MM.1S (cell line): ENCODE measurements at places on chromosomes 1 and 21.

GRCh38 chr1:98133131-98133530 is 212.3 kb upstream of the DPYD start:
- H3K4me3 ChIP-seq, result no peak overlapping the region
- H3K27ac ChIP-seq, result no peak overlapping the region
- H3K27me3 ChIP-seq, result no peaks in the 10 kb centered on the region
- H3K4me1 ChIP-seq, result no peaks in the 10 kb centered on the region
- H3K36me3 ChIP-seq, result no peaks in the 10 kb centered on the region

DNA sequence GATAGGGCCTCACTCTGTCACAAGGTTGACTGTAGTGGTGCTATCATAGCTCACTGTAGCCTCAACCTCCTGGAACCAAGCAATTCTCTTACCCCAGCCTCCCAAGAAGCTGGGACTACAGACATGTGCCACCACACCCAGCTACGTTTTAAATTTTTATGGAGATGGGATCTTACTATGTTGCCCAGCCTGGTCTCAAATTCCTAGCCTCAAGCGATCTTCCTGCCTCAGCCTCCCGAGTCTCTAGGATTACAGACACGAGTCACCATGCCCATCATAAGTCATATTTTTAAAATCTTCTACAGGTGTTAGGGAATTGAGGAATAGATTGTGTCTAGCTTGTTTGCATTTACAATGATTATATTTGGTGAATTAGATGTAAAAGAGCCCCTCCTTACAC is 127.0 kb downstream of the CCDC185 start:
- no peaks in the 10 kb centered on the region for H3K36me3 ChIP-seq
- H3K4me3 ChIP-seq, result no peak overlapping the region
- no peak overlapping the region for H3K27ac ChIP-seq
- DNase-seq, result no peak

DNA sequence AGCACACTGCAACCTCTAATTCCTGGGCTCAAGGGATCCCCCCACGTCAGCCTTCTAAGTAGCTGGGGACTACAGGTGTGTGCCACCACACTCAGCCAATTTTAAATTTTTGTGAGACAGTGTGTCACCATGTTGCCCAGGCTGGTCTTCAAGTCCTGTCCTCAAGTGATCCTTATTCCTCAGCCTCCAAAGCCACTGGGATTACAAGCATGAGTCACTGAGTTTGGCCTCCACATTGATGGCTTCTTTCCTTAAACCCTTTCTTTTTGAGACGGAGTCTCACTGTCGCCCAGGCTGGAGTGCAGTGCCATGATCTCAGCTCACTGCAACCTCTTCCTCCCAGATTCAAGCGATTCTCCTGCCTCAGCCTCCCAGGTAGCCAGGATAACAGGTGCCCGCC is 7.6 kb downstream of the KPNA6 start:
- H3K27me3 ChIP-seq, result no peaks in the 10 kb centered on the region
- H3K4me3 ChIP-seq, result no peak overlapping the region
- H3K27ac ChIP-seq, result no peak overlapping the region
- DNase-seq, result no peak

- H3K4me1 ChIP-seq, result no peaks in the 10 kb centered on the region
- no peak overlapping the region for H3K4me3 ChIP-seq
- H3K27me3 ChIP-seq, result no peaks in the 10 kb centered on the region
- no peaks in the 10 kb centered on the region for H3K36me3 ChIP-seq
- no peak for DNase-seq
Observed at GRCh38 chr1:15504436-15504835, 19.6 kb downstream of the CASP9 start.

DNA sequence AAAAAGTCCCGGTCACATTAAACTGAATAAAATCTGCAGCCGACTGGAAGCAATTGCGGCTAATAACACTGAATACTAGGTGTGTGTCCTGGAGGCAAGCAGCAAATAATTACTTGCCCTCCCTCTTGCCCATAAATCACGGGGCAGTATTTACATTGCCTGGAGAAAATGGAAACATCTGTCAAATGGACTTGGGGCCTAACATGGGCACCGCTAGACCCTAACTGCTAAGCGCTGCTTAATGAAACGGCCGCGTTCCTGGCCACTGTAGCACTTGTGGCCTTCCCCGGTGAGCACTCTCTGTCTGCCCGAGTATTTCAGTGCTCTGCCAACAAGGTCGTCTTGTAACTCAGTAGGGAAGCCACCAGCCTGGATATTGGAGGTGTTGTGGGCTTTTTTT is 23.9 kb upstream of the KNCN start:
- H3K27me3 ChIP-seq, result no peaks in the 10 kb centered on the region
- H3K36me3 ChIP-seq, result no peaks in the 10 kb centered on the region

GRCh38 chr1:235138821-235139220 is 10.2 kb upstream of the TOMM20 start:
- H3K4me3 ChIP-seq, result no peak overlapping the region
- H3K27me3 ChIP-seq, result no peaks in the 10 kb centered on the region
- DNase-seq, result no peak
- H3K4me1 ChIP-seq, result no peaks in the 10 kb centered on the region
- no peak overlapping the region for H3K27ac ChIP-seq

- no peaks in the 10 kb centered on the region for H3K27me3 ChIP-seq
- no peaks in the 10 kb centered on the region for H3K36me3 ChIP-seq
- H3K27ac ChIP-seq, result no peak overlapping the region
Observed at GRCh38 chr1:213452501-213452900, 401.5 kb downstream of the RPS6KC1 start.

- no peaks in the 10 kb centered on the region for H3K4me1 ChIP-seq
- no peak overlapping the region for H3K27ac ChIP-seq
- H3K27me3 ChIP-seq, result peaks cover 96% of the 10 kb centered on the region
- no peak for DNase-seq
Observed at GRCh38 chr1:7680955-7681268, 90.2 kb upstream of the VAMP3 start.

DNA sequence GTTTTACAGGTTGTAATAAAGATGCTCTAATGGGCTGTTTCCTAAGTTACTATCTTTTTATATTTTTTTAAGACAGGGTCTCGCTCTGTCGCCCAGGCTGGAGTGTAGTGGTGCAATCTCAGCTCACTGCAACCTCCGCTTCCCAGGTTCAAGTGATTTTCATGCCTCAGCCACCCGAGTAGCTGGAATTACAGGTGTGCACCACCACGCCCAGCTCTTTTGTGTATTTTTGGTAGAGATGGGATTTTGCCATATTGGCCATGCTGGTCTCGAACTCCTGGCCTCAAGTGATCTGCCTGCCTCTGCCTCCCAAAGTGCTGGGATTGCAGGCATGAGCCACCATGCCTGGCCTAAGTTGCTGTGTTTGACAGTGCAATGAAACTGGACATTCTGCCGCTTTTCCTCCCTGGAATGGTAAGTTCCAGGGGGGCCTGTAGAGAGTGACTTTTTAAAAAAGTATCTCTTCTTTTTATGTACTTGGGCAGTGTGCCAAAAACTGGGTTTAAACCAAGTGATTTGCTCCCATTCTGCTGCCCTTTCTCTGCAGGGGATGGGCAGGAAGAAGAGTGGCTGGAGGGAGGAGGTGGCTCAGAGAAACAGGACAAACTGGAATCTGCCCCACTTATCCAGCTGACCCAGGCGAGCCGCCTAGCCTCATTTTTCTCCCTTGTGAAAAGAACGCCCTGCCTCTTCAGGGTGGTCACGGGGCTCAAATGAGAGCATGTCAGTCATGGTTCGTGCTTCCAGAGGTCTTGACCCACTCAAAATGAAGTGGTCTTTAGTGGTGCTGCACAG is 2.3 kb downstream of the SLC37A1 start:
- DNase-seq, result no peak
- H3K4me3 ChIP-seq, result no peak overlapping the region
- H3K27me3 ChIP-seq, result peaks cover 91% of the 10 kb centered on the region
- no peaks in the 10 kb centered on the region for H3K4me1 ChIP-seq

DNA sequence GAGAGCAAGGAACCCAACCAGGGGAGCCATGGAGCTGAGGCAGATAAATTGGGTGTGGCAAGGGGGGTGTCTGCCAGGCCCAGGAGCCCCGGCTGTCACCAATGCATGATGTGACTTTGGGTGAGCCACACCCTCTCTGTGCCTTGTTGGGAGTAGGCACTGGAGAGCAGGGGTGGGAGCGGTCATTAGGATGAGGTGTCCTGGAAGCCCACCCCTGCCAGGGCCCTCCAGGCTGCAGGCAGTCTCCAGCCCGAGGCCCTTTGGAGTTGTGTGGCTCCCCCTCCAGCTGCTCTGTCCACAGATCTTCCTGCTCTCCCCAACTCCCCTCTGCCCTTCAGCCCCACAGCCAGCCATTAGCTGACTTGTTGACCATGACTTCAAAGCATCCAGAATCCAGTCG is 11.4 kb downstream of the MX2 start:
- no peak for DNase-seq
- no peak overlapping the region for H3K27ac ChIP-seq
- peaks cover 11% of the 10 kb centered on the region for H3K27me3 ChIP-seq
- H3K4me1 ChIP-seq, result no peaks in the 10 kb centered on the region
- no peak overlapping the region for H3K4me3 ChIP-seq

DNA sequence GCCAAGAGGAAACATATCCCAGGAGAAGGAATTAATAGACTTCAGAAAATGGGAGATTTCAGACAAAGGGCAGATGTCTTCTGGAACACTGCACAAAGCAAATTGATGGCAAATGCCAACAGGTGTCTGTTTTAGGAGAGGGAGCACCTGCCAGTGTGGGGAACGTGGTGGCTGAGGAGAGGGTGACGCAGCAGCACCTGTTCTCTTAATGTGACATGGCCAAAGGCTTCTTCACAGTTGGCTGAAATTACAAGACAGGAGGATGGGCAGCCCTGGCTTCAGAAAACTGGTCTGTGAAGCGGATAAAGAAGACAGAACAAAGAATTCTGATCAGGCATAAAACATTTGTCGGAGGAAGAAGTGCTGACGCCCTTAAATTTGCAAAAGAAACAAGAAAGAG is 178.7 kb upstream of the RUNX1 start:
- H3K27ac ChIP-seq, result peak overlapping the region; percentile 83
- H3K4me1 ChIP-seq, result peaks cover 58% of the 10 kb centered on the region
- peaks cover 69% of the 10 kb centered on the region for H3K27me3 ChIP-seq
- peak; percentile 94 for DNase-seq
- no peaks in the 10 kb centered on the region for H3K36me3 ChIP-seq

DNA sequence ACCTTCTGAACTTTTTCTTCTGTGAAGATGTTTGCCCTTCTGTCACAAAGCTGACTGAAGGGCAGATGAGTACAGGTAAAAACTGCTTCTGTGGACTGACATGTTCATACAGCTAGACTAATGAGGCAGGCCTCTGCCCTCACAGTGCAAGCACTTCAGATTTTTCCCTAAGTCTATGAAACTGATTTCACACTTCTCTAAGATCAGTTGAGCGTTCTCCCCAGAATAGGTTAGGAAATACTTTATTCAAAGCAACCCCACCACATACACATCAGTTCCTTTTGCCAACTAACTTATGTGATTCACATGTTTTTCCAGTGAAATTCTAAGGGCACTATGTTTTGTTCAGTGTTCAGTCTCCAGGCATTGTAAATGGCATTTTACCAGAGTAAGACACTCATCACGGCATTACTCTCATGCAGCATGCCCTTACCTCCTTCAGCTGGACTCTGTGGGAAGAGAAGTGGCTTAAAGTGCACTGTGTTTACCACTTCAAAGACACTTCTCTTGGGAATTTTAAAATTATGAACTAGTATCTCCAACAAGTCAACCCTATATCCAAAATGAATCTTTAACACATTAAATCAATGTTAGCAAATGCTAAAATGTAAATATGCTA is 5.4 kb upstream of the PSMG1 start:
- H3K36me3 ChIP-seq, result 0 out of 2 replicates have a peak, but pooled peaks cover 5% of the 10 kb centered on the region
- no peak for DNase-seq
- H3K4me3 ChIP-seq, result no peak overlapping the region
- peaks cover 20% of the 10 kb centered on the region for H3K4me1 ChIP-seq
- H3K27ac ChIP-seq, result no peak overlapping the region

DNA sequence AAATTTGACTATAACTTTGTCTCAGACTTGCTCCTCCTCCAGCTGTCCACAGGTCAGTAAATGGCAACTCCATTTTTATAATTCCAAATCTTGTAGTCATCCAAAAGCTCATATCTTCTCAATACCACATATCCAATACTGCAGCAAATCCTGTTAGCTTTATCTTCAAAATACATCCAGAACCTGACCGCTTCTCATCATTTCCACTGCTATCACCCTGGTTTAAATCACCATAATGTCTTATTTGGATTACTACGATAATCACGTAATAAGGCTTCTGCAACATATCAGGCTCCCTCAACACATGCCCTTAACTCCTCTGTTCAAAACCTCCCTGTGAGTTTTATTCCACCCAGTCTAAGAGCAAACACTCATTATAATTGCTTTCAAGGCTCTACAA is 34.5 kb downstream of the ERO1B start:
- no peak overlapping the region for H3K4me3 ChIP-seq
- H3K36me3 ChIP-seq, result no peaks in the 10 kb centered on the region
- no peaks in the 10 kb centered on the region for H3K27me3 ChIP-seq
- no peak for DNase-seq
- no peak overlapping the region for H3K27ac ChIP-seq

GRCh38 chr1:231219422-231220401 is 21.3 kb upstream of the GNPAT start:
- no peaks in the 10 kb centered on the region for H3K27me3 ChIP-seq
- H3K27ac ChIP-seq, result no peak overlapping the region
- no peaks in the 10 kb centered on the region for H3K36me3 ChIP-seq
- H3K4me1 ChIP-seq, result no peaks in the 10 kb centered on the region

DNA sequence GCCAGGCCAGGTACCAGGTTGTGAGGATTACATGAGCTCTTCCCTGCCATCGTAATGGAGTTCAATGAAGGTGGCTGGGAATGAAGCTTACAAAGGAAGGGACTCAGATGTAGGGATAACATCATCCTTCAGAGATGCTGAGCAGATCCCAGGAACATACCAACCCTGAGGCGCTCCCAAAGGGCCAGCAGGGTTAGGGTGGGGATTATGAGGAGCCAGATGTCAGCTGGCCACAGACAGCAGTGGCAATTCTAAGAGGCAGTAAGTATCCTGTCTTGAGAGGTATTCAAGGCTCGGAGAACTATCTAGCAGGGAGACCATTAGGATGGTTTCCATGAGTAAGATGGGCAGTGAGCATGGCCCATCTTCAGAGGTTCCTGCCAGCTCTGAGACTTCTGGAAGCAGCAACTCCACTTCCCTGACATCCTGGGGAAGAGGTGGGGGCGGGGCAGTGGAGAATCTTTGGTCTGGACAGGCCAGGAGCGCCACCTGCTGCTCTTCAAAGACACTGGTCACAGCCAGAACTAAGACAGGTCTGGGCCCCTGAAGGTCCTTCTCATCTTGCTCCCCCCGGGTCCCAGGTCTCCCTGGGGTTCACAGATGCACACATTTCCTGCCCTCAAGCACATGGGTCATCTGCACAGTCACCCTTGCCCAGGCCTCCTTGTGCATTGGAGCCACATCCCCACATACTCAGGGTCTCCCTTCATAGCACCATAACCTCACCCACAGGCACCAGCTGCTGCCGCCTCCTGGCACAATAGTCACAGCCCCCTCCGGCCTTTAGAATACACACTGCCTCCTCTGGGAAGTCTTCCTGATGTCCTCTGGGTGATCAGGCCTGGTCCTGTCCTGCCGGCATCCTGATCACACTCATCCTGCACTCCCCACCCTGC is 2.7 kb upstream of the SDC3 start:
- no peaks in the 10 kb centered on the region for H3K36me3 ChIP-seq
- no peak overlapping the region for H3K4me3 ChIP-seq
- H3K27me3 ChIP-seq, result peaks cover 39% of the 10 kb centered on the region
- peak; percentile 53 for DNase-seq
